Pancreas (tissue), 10 donors: ENCODE measurements at places on chromosomes 2 and 18. TPM values are rescaled to one million over a fixed set of nuclear protein-coding genes. Genes with fewer than 3 reads are reported as not detected.

Gene ALK
- 0.05 TPM for polyA plus RNA-seq

Gene GAL3ST2
- not detected for polyA plus RNA-seq

Gene ALKAL2
- 66.9 TPM for polyA plus RNA-seq

Gene NEB
- polyA plus RNA-seq, result 0.99 TPM

Gene VAMP5
- polyA plus RNA-seq, result 29.5 TPM

Gene FAP
- 38.1 TPM for polyA plus RNA-seq

Gene INHBB
- polyA plus RNA-seq, result 5.1 TPM

Gene UGT1A3
- polyA plus RNA-seq, result not detected

Gene DUSP19
- polyA plus RNA-seq, result 1.1 TPM
